Ascending aorta (tissue), 2 donors: ENCODE measurements at places on chromosomes 2 and 18.

- no peaks in the 10 kb centered on the region for H3K36me3 ChIP-seq
- no peak overlapping the region for H3K27ac ChIP-seq
- no peak overlapping the region for H3K4me3 ChIP-seq
- H3K27me3 ChIP-seq, result no peaks in the 10 kb centered on the region
- DNase-seq, result no peak
Measured at GRCh38 chr2:106147159-106147558, 46.9 kb downstream of the UXS1 start.

DNA sequence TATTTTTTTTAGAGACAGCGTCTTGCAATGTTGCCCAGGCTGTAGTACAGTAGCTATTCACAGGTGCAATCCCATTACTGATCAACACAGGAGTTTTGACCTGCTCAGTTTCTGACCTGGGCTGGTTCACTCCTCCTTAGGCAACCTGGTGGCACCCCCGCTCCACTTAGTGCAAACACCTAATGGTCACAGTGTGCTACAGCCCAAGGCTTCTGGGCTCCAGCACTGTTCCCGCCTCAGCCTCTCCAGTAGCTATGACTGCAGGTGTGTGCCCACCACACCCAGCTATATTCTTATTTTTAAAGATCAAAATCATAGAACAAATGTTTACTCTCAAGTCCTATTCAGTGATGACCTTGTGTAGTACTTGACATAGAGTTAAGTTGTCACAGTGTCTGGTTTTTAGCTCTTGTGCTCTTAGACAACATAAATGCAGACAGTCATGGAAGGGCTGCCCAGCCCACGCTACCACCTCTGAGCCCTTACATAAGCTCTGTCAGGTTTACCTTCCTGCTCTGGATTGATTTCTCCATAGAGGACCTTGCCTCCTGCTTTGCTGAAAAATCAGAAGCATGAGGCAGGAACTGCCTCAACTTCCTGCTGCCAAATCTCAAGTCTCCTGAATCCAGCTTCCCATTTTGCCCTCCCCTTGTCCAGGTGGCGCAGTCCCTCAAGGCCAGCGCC, 82.2 kb upstream of the SLC1A4 start:
- no peaks in the 10 kb centered on the region for H3K27me3 ChIP-seq
- H3K4me3 ChIP-seq, result no peak overlapping the region
- H3K27ac ChIP-seq, result no peak overlapping the region
- peaks cover 12% of the 10 kb centered on the region for H3K4me1 ChIP-seq

DNA sequence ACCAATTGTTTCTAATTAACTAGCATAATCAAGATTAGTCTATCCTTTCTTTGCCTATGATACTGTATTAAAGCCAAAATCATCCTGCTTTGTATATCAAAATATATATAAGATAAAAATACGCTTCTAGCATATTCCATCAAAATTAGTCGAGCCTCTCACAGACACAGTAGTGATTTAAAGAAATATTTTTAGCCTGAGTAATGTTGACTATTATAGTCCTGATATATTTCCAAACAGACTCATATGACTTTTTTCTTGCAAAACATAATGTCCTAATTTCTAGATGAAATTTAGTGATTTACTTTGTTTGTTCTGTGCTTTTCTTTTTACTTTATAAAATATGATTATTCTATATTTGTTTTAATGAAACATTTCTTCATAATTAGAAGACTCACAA, 30.9 kb downstream of the FAP start:
- H3K27me3 ChIP-seq, result no peaks in the 10 kb centered on the region
- H3K4me3 ChIP-seq, result no peak overlapping the region
- H3K27ac ChIP-seq, result no peak overlapping the region
- no peak for DNase-seq
- no peaks in the 10 kb centered on the region for H3K4me1 ChIP-seq

DNA sequence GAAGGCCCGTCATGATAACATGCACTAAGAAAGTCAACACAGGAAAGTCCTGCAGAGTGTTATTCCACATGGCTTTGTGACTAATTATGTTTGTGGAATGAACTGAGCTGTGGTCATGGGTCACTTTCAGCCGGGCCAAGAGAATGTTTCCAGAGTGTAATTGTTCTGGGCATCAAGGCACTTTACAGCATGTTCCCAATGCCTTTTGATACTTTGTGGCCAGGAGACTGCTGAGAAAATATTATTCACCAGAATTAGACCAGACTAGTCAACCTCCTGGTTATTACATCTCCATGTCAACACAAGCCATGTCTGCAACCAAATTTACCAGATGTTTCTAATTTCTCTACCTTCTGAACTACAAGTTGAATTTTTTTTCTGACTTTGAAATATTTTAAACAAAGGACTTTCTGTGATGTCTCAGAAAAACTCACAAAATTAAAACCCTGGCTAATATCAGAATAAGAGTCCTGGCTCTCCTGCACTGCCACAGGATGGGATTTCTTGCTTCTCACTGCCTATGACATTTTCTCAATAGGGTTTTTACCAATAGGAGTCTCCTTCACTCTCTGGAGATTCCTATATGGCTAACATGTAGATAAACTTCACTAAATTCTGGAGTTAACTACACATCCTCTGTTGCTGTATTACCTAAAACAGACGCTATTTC, 90.6 kb upstream of the WDR75 start:
- H3K27me3 ChIP-seq, result no peaks in the 10 kb centered on the region
- no peak overlapping the region for H3K4me3 ChIP-seq
- H3K4me1 ChIP-seq, result peaks cover 28% of the 10 kb centered on the region
- DNase-seq, result peak; percentile 91
- H3K27ac ChIP-seq, result peak overlapping the region; percentile 87
- no peaks in the 10 kb centered on the region for H3K36me3 ChIP-seq

DNA sequence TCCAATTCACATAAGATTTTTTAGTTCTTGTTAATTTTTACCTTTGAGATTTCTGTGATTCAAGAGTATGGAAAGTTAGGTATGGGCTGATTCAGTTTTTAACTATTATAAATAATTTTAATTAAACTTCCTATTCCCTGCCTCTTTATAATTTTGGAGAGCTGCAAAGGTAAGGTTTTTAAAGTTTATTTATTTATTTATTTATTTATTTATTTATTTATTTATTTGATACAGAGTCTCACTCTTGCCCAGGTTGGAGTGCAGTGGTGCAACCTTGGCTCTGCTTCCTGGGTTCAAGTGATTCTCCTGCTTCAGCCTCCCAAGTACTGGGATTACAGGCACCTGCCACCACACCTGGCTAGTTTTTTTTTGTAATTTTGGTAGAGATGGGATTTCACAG, 215.5 kb upstream of the FIGN start:
- DNase-seq, result no peak
- H3K4me3 ChIP-seq, result no peak overlapping the region
- H3K4me1 ChIP-seq, result no peaks in the 10 kb centered on the region
- H3K27ac ChIP-seq, result no peak overlapping the region
- no peaks in the 10 kb centered on the region for H3K27me3 ChIP-seq

GRCh38 chr2:203802342-203803052, 65.1 kb upstream of the CTLA4 start:
- H3K4me1 ChIP-seq, result no peaks in the 10 kb centered on the region
- peak; percentile 72 for DNase-seq
- peak overlapping the region; percentile 41 for H3K27ac ChIP-seq
- H3K4me3 ChIP-seq, result no peak overlapping the region
- no peaks in the 10 kb centered on the region for H3K27me3 ChIP-seq

DNA sequence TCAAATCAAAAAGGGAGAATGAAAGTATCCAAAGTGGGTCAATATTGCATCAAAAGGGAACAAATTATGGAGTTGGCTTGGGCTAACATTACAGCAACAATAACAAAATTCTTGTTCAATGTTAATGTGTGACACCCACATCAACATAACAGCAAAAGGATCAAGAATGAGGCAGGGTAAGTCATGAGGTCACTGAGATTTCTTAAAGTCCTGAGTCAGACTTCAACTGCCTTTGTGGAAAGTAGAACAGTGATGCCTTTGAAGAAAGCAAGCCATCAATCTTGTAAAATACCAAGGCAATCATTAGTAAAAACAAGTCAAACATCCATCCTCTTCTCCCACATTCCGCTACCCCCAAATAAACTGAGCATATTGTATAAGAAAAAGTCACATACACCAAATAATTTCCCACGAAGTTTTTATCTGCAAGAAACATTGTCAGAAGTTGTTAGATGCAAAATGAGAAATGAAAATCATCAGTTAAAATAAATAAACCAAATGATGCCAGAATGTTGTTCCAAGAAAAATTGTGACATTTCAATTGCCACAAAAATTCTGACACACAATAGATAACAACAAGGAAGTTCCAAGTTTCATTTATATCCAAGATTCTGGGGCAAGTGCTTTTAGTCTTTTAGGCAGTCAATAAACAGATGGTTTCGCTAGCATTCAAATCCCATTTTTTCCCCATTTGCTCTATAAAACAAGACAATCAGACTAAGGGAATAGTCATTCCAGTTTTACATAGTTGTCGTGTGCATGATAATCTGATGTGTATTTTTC, 216.1 kb upstream of the SETBP1 start:
- no peak overlapping the region for H3K27ac ChIP-seq
- H3K36me3 ChIP-seq, result no peaks in the 10 kb centered on the region
- H3K4me3 ChIP-seq, result no peak overlapping the region
- no peak for DNase-seq

- no peaks in the 10 kb centered on the region for H3K27me3 ChIP-seq
- no peaks in the 10 kb centered on the region for H3K36me3 ChIP-seq
- no peak for DNase-seq
- H3K4me1 ChIP-seq, result no peaks in the 10 kb centered on the region
Measured at GRCh38 chr18:59301929-59302328, 16.5 kb downstream of the CPLX4 start.

DNA sequence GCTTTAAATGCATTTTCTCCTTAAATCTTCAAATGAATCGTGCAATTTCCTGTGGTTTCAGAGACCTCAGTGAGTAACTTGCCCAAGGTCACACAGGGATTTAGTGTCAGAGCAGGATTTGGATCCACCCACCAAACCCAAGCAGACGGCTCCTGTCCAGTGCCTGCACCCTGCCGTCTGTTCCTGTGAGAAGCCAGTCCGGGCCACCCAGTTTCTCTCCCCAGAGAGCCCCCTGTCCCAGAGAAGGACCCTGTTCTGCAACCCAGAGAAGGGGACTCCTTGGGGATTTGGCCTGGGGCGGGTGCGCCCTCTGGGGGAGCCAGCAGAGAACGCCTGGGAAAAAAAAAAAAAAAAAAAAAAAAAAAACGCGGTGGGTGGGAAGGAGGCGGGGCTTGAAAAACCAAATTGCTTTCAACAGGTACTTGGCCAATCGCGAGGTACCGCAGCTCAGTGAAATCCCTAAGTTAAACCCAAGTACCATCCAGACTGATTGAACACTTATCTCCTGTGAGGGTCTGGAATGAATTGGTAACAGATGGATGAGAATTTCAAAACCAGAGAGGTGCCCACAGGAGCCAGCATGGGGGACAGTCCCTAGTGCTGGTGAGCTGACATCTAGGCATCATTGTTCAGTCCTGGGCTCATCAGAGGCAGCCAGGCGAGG, 30.9 kb upstream of the REEP1 start:
- peak overlapping the region; percentile 28 for H3K4me3 ChIP-seq
- no peak overlapping the region for H3K27ac ChIP-seq
- peak; percentile 63 for DNase-seq
- H3K36me3 ChIP-seq, result no peaks in the 10 kb centered on the region
- H3K27me3 ChIP-seq, result no peaks in the 10 kb centered on the region
- H3K4me1 ChIP-seq, result no peaks in the 10 kb centered on the region

DNA sequence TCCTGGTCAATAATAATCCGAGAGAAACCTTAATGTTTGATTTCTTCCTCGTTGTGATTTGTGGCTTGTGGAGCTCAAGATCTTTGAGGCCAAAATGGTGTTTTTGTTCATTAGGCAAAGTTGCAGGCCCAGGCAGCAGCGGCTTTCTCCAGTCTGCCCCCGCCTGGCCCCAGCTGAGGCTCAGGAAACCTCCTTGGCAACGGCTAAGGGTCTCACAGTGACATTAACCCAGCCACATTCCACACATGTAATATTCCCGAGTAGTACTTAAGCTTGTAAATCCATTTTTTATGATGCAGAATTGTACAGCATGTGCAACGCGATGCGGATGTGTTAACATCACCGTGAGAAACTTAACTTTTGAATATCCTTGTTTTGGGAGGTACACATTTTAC, 200.1 kb downstream of the BCL11A start:
- no peaks in the 10 kb centered on the region for H3K27me3 ChIP-seq
- no peak overlapping the region for H3K27ac ChIP-seq
- no peak overlapping the region for H3K4me3 ChIP-seq
- H3K36me3 ChIP-seq, result no peaks in the 10 kb centered on the region
- no peaks in the 10 kb centered on the region for H3K4me1 ChIP-seq
- DNase-seq, result no peak

- no peaks in the 10 kb centered on the region for H3K4me1 ChIP-seq
- no peaks in the 10 kb centered on the region for H3K36me3 ChIP-seq
- DNase-seq, result no peak
- H3K27me3 ChIP-seq, result no peaks in the 10 kb centered on the region
Measured at GRCh38 chr2:235511187-235511661, 17.4 kb downstream of the AGAP1 start.

GRCh38 chr2:158043181-158043948, 58.3 kb upstream of the UPP2 start:
- H3K4me3 ChIP-seq, result no peak overlapping the region
- no peak overlapping the region for H3K27ac ChIP-seq
- H3K36me3 ChIP-seq, result no peaks in the 10 kb centered on the region

GRCh38 chr2:17617516-17617915, 77.0 kb downstream of the VSNL1 start:
- no peak overlapping the region for H3K4me3 ChIP-seq
- no peaks in the 10 kb centered on the region for H3K4me1 ChIP-seq
- no peak overlapping the region for H3K27ac ChIP-seq
- H3K36me3 ChIP-seq, result no peaks in the 10 kb centered on the region
- no peaks in the 10 kb centered on the region for H3K27me3 ChIP-seq

DNA sequence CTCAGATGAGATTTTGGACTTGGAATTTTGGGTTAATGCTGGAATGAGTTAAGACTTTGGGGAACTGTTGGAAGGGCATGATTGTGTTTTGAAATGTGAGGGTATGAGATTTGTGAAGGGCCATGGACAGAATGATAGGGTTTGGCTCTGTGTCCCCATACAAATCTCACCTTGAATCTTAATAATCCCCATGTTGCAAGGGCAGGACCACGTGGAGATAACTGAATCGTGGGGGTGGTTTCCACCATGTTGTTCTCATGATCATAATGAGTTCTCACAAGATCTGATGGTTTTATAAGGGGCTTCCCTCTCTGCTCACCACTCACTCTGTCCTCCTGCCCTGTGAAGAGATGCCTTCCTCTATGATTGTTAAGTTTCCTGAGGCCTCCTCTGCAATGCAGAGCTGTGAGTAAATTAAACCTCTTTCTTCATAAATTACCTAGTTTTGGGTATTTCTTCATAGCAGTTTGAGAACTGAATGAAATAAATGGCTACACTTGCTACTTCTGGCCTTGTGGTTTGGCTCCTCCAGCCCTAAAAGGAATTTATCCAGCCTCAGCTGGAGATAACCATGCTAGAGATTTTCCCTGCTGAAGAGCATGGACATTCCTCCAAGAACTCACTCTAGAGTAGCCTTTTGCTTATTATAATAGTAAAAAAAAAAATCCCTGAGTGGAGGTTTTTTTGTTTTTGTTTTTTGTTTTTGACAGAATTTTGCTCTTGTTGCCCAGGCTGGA, 144.3 kb upstream of the TFPI start:
- no peak for DNase-seq
- H3K36me3 ChIP-seq, result no peaks in the 10 kb centered on the region
- no peaks in the 10 kb centered on the region for H3K27me3 ChIP-seq
- no peak overlapping the region for H3K27ac ChIP-seq
- H3K4me1 ChIP-seq, result no peaks in the 10 kb centered on the region

- no peaks in the 10 kb centered on the region for H3K27me3 ChIP-seq
- no peak overlapping the region for H3K27ac ChIP-seq
- H3K4me3 ChIP-seq, result no peak overlapping the region
- DNase-seq, result no peak
- H3K4me1 ChIP-seq, result no peaks in the 10 kb centered on the region
- H3K36me3 ChIP-seq, result no peaks in the 10 kb centered on the region
Measured at GRCh38 chr2:80529466-80530165, 225.1 kb upstream of the LRRTM1 start.
